ENCODE measurements at places on chromosomes 4 and X.
A peak's percentile ranks its signal among the peaks of the same experiment; 100 is the strongest.

DNA sequence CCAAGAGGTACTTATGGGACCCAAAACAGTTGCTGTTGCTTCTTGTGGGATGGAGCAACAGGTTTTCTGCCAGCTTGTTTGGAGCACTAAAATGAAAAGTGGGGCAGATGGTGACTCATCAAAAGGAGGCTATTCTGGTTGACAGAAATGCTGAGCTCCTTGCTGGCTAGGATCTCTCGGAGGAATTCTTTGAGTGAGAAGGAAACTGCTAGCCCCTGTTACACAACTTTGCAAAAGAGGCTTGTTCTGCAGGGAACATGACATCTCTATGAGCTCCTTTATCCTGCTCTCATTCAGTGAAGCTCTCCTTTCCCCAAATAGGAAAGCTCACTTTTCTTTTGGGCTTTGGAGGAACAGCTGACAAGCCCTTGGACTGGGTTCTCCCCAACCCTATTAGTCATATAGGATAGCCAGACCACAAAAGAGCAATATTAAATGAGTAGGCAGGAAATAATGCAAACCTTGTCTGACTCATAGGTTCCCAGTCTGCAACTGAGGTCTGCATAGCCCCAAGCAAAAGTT is 108.3 kb downstream of the CDS1 start:
- no peak for DNase-seq

- peak; percentile 14 for DNase-seq
Measured at GRCh38 chr4:91116861-91117260, 989.7 kb downstream of the CCSER1 start.

DNA sequence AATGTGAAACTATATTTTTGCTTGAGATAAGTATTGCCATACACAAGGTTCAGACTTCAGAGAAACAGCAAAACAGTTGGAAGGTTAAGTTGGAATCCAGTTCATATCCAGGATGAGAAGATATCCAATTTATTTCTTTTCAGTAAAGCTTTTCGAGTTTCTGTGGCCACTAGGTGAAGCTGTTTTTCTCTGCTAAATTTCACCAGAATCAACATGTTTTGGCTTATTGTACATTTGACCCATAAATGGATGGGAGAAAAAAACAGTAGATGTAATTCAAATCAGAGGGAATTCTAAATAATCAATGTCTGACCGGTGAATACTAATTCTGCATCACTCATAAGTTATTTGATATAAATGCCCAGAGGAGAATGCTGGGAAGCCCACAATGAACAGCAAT is 9.1 kb upstream of the METTL14 start:
- no peak for DNase-seq

DNA sequence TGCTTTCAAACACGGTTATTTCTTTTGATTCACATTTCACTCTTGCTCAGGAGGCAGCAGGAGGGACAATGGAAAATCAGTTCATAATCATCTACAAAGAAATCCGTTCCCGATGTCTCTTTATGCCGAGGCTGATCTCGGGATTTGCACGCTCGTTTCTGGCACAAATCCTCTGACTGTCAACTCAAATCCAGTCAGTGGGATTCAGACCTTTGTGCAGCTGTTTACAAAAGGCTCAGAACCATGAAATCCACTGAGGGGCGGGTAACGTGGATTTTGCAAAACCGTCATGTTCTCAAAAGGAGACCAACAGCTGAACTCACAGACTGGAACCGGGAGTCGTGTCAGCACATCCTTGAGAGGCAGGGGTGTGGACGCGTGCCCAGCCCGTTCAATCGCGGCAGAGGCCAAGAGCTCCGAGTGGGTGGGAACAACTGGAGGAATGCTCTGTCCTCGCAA is 46.4 kb downstream of the ACOX3 start:
- no peak for DNase-seq

DNA sequence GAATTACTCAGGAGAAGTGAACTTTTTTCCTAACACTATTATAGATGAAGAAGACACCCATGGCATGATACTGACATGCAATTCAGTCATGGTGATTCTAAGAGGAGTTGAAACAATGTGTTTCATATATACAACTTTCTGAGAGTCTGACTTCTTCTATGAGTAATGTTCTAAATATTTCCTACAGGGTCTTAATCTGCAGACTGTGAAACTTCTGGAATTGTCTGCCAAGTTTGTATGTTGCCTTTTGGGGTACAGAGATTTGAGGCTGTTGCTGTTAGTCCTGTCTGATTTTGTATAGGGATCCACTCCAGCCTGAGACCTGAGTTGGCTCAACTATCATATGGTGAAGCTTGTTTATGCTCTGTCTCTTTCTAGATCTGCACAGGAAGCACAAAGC is 160.6 kb upstream of the GATB start:
- DNase-seq = no peak

- DNase-seq = no peak
Measured at GRCh38 chrX:113892401-113892800, 691.5 kb upstream of the HTR2C start.

GRCh38 chr4:145497199-145498149 is 15.8 kb downstream of the SMAD1 start:
- no peak for DNase-seq

DNA sequence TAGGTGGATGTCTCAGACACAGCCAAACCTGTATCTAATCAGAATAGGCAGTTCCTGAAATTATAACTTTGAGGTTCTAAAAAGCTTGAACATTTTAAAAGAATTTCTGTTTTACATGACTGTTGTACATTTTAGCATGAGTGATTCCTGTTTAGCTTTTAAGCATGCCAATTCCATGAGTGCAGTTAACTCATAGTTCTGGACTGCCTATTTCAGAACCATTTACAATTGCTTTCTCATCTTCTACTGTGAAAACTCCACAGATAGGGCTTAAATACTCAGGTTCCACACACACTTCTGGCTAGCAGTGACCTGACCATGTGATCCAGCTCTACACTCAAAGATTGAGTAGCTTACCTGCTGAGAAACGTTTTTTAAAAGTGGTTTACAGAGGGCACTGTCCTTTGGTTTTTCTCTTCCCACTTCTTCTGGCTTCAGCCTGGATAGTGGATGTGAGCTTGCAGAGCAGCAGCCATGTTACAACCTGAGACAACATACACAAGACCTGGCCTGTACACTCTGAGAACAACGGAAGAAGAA is 280.8 kb downstream of the ANKRD50 start:
- no peak for DNase-seq

DNA sequence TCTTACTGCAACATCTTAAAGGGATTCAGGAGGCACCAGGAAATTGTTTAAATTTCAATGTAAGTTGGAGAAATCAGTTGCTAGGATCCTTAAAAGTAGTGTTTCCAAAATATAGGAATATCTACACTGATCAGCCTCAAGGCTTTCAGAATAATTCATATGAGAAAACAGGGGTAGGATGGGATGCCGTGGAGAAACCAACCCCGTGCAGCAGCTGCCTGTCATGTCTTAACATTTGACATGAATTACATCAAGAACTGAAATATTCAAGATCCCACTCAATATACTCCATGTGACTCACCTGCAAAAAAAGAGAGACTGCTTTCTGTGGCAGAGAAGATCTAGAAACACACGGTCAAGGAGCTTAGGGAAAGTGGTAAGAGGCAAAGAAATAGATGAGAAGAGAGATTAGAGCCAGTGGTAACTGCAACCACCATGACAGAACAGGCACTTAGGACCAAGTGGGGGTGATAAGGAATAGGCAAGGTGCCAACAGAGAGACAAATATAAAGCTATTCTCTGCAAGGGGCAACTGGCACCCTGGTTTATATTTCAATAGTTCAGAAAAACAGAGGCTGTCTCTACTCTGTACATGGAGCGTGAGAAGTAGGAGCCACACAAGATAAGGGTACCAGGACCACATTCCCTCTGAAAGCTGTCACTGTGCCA is 64.0 kb downstream of the SLC39A8 start:
- no peak for DNase-seq

- peak; percentile 31 for DNase-seq
Measured at GRCh38 chr4:4578981-4579380, 37.1 kb upstream of the STX18 start.
